ENCODE measurements at places on chromosomes 12 and 14.

DNA sequence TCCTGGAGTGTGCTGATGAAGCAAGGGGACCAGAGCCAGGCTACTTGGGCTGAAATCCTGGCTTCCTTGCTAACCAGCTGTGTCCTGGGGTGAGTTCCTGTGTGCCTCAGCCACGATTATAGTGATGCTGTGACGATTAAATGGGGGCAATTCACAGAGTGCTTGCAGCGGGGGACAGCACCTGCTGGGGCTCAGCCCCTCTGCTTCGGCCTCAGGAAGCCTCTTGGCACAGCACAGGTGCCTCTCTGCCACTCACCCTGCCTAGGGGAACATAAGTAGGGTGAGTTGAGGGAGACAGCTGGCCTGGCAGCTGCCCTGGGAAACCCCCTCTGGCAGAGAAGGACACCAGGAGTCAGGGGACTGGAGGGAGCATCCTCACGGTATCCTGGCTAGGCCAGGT, 9.4 kb downstream of the KRT80 start:
- no peak for DNase-seq

DNA sequence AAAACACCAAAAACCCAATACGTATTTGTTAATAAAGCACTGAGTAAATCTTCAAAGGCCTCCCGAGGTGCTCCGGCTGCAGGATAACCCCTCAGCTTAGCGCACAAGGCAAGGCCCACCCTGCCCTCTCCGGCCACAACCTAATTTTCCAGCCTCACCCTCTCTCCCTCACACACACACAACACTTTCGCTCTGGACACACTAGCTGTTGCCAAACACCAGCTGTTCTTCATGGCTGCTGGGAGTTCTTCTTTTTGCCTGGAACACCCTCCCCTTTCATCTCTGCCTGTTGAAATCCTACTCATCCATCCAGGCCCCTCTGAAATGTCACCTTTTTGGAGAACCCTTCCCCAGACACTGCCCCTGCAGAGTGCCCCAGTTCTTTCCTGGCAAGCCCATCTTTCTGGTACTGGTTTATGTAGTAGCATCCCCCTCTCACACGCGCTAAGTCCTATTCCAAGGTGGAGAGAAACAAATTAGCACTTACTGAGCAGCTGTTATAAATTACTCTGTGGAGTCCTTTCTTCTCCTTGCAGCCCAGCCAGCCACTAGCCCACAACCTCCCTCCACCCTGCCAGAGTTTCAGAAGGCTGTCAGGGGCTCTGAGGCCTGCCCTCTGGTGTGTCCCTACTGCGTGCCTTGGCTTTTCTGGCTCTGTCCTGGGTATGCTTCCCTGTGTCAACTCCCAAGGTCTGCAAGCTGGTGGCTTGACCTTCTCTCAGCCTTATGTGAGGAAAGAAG, 805 bp upstream of the CRACR2A start:
- no peak for DNase-seq

DNA sequence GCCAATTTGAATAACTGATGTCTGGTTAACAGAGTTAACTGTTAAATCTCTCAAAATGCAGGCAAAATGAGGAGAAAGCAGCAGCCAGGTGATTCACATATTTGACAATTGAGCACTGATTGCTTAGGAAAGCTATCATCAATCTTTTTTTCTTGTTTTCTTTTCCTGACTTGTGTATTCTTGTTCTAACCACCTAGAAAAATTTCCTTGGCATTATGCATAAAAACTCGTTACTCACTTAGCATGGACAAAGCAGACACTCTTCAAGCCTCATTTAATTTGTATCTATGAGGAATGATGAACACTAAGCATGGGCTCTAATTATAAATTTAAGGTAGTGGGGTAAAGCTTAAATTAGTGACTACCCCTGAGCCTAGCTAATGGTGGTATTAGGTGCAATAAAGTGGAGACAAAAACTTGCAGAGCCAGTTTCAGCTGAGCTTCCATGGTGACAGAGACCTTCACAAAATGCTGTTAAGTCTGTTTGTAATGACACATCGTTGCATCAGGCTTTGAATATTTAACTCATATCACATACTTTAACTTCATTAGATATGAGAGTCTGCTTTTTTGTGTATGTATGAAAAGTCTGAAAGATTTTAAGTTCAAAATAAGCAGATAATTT, 52.0 kb downstream of the RASSF9 start:
- DNase-seq, result no peak

GRCh38 chr14:100972118-100972897, 68.8 kb upstream of the RTL1 start:
- no peak for DNase-seq

GRCh38 chr14:86541972-86542371, 1012.0 kb downstream of the FLRT2 start:
- DNase-seq, result no peak

GRCh38 chr12:82644896-82645295, 41.8 kb upstream of the TMTC2 start:
- no peak for DNase-seq

DNA sequence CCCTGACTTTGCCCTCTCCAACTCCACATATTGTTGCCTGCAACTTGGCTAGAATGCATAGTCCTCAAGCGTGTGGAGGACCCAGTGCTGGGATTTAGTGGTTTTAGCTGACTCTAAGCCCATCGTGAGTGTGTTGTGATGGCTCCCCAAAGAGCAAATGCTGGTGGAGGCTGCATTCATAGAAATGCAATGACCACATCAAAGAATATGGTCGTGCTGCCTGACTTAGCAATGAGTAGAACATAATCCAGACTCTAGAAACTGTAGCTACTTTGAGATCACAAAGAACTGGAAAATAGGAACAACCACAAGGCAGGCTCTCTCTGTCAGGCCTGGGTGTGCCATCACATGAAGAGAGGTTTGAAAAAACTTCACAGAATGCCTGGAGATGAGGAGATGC, 1.3 kb downstream of the DYRK4 start:
- no peak for DNase-seq

DNA sequence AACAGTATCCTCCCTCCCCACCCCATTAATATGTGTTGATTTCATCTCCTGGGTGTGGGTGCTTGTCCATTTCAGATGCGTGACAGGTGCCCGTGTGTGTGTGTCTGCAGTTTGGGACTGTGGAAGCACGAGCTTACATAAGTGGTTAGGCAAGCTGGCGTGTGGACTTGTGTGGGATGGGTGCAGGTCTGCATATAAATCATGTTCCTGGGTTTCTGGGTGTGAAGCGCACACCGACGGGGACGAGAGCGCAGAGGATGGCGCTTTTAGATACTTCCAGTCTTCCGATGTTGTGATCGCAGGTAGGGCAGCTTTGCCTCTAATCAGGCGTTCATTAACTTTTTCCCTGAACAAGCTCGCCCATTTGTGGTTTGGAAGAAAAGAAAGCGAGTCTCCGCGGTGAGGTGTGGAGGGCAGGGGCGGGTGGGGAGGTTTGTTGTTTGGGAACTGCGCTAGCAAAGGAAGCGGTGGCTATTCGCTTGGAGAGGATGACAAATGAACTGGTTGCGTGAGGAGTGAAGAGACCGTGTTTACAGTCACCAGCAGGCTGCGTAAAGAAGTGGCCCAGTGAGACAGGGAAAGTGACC, 865 bp downstream of the RGS6 start:
- no peak for DNase-seq

- DNase-seq, result no peak
Observed at GRCh38 chr12:124322271-124322998, 27.5 kb downstream of the RFLNA start.

DNA sequence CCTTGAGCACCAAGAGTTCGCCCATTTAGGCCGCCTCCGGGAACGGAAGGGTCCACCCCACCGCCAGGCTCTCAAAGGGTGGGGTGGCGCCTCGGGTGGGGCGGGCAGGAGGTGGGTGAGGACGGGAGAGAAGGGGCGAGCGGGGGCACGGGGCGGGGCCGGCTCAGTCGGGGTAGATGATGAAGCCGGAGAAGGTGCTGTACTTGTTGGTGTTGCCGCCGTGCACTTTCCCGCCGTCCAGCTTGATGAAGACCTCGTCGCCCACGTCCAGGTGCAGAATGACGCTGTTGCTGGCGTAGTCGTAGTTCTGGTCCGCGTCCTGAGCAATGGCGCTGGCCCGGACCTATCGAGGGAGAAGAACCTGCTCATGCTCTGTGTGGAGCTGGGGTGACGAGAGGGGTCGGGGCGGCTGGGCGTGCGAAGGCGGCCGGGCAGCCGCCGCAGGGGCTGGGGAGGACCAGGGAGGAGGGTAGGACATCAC, 4.1 kb downstream of the C1QL4 start:
- DNase-seq, result no peak

- no peak for DNase-seq
Observed at GRCh38 chr12:104598342-104599271, 141.9 kb downstream of the CHST11 start.

- DNase-seq, result no peak
Observed at GRCh38 chr12:92136965-92137721, 8.5 kb downstream of the BTG1 start.

- no peak for DNase-seq
Observed at GRCh38 chr14:101843038-101843437, 81.5 kb downstream of the PPP2R5C start.

DNA sequence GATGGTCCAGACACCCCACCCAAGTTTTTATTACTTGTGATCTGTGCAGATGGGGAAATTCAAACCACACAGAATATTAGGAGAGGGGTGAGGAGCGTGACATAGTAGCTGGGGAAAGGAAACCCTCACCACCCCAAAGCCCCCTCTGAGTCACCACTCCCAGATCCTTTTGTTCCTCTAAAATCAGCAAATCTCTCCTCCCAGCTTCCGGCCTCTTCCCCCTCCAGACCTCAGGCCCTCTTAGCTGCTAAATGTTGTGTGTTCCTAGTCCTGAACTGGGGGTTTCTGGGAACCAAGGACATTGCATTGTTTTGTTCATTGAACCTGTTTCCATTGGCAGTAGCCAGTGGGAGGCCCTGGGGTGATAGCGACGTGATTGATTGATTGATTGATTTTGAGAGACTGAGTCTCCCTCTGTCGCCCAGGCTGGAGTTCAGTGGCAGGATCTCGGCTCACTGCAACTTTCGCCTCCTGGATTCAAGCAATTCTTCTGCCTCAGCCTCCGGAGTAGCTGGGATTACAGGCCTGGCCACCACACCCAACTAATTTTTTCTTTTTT, 5.9 kb upstream of the ORAI1 start:
- no peak for DNase-seq

- no peak for DNase-seq
Observed at GRCh38 chr12:57462912-57463253, 3.3 kb downstream of the GLI1 start.

DNA sequence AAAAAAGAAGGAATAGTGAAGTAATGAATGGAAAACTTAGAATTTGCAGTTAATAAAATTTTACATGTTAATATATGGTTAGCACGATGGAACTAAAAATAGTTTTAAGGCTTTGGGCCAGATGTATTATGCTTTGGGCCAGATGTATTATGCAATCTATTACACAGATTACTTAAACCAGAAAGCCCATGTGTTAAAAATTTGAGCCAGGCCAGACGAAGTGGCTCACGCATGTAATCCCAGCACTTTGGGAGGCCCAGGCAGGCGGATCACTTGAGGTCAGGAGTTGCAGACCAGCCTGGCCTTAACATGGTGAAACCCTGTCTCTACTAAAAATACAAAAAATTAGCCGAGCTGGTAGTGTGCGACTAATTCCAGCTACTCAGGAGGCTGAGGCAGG, 17.2 kb downstream of the IFT81 start:
- no peak for DNase-seq

GRCh38 chr12:24746006-24746671, 202.8 kb downstream of the BCAT1 start:
- no peak for DNase-seq

- no peak for DNase-seq
Observed at GRCh38 chr14:59318908-59319307, 130.4 kb downstream of the DAAM1 start.

DNA sequence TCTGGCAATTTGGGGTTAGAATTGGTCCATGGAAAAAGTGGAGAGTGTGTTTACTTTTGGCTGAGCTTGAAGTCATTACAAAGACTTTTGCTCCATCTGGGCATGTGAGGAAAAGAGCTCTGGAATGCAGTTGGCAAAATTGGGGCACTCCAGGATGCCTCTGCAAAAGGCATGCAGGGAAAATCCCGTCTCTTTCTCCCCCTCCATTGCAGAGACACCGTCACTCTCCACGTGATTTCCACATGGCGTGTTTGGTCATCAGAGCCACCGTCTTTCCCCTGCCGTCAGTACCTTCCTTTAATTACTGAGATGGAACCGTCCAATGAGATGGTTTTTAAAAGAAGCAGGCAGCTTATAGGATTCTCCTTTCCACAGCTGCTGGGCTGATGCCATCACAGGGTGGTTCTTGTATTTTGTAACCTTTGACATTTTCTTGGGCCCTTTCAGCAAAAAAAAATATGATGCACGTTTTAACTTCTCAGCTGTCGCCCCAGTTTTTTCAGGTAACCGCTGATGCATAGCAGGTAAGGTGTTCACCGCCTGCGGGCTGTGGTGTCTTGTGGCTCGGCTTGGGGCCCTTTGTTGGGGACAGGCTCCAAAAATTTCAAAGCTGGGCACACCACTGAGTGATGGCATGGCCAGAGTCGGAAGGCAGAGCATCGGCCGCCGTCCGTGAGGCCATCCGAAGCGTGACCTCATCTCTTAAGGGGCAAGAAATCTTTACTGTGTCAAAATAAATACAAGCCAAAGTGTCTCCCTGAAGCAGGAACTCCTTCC, 68.4 kb downstream of the CACNA1C start:
- no peak for DNase-seq

DNA sequence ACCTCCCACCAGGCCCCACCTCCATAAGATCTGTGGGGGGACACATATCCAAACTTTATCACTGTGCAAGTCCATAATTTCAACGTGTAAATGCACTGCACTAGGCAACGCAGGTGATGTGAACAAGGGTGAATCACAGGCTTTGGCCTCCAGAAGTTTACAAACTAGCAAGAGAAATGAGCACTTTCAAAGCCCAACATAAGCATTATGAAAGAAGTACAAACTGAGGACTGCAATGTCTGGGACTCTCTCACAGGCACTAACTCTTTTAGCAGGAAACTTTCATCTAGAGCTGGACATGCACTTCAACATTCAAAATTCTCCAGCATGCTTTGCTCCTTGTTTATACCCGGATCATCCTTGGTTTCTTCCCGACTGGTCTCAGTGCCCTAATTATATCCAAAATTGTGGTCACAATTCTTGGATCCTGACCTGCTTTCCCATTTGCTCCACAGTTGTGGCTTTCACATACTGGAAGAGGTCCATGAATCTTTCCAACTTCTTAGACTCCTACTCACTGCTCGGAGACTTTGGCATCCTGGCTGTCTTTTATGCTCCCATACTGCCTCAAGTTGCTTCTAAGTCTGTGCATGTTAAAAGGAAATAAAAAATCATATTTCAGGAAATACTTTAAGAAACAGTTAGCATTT, 44.9 kb upstream of the STRAP start:
- no peak for DNase-seq

GRCh38 chr14:52356025-52356424, 41.9 kb downstream of the PTGER2 start:
- DNase-seq, result no peak

GRCh38 chr12:51675071-51675803, 84.2 kb downstream of the SCN8A start:
- no peak for DNase-seq

DNA sequence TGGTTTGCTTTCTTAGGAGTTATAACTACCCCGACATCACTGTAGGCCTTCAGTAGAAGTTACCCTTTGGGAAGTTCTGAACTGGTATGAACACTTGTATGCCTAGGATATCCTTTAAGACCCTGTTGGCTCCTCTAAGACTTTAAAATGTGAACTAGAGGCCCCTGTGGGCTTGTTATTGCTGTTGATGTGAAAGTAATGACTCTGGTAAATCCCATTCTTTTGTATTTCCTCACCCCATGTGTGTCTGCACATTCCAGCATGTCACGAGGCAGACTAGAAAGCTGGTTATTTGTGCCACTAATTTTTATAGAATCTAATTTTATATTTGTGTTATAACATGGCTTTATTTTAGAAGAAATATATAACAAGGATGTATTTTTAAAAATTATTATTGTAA, 48.9 kb downstream of the SERPINA10 start:
- DNase-seq, result no peak

GRCh38 chr12:55885113-55885512, 42.4 kb upstream of the MMP19 start:
- DNase-seq, result no peak

All from left renal pelvis (tissue), 4 donors.